Activated CD4-positive, alpha-beta T cell treated with anti-CD3 and anti-CD28 coated beads for 4 hours (primary cell): ENCODE measurements at places on chromosomes 16 and 17.

DNA sequence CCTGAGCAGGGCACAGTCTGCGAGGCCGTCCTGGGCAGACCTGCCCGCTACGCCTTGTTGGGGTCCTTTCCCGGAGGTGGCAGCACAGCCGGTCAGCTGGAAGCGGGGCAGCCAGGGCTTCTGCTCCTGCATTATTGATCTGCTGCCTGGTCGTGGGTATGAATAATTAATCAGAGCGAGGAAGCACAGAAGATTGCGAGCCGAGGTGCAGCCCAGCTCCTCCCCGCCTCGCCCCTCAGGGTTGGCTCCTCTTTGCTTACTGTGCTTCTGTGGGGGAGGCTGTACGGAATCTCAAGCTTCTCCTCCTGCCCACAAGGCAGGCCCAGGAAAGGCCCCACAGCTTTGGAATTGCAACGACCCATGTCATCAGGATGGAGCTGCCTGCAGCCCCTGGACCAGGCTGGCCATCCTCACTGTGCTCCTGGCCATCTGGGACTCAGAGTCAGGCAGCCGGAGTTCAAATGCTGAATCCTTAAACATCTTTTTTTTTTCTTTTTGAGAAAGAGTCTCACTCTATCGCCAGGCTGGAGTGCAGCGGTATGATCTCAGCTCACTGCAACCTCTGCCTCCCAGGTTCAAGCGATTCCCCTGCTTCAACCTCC, 25.6 kb downstream of the TRARG1 start:
- DNase-seq = no peak

DNA sequence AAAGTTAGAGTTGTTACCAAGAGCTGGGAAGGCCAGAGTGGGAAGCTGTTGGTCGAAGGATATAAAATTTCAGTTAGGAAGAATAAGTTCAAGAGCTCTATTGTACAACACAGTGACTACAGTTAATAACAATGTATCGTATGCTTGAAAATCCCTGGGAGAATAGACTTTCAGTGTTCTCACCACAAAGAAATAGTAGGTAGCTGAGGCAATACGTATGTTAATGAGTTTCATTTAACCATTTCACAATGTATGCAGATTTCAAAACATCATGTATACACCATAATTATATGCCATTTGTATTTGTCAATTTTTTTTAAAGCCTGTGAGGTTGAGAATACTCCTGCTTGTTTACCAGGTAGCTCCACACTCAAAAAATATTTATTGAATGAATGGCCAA, 41.5 kb upstream of the MYOCD start:
- no peak for DNase-seq

DNA sequence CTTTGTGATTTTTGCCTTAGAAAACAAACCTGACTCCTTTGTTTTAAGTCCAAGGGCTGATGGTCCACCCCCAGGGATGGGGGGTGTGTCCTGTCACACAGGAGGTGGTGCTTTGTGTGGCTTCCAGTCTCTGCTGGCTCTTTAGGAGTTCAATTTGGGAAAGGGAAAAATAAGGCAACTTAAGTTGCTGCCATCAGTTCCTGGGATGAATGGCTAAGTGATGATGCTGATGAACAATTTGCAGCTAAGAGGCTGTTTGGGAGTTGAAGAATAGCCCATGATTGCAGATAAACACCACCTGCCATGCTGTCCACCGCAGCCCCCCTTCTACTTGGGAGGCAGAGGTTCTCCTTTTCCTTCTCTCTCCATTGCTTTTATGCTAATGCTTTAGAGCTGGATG, 40.2 kb downstream of the ARL4D start:
- DNase-seq = no peak

GRCh38 chr16:89442990-89443726, 47.2 kb downstream of the ANKRD11 start:
- no peak for DNase-seq

DNA sequence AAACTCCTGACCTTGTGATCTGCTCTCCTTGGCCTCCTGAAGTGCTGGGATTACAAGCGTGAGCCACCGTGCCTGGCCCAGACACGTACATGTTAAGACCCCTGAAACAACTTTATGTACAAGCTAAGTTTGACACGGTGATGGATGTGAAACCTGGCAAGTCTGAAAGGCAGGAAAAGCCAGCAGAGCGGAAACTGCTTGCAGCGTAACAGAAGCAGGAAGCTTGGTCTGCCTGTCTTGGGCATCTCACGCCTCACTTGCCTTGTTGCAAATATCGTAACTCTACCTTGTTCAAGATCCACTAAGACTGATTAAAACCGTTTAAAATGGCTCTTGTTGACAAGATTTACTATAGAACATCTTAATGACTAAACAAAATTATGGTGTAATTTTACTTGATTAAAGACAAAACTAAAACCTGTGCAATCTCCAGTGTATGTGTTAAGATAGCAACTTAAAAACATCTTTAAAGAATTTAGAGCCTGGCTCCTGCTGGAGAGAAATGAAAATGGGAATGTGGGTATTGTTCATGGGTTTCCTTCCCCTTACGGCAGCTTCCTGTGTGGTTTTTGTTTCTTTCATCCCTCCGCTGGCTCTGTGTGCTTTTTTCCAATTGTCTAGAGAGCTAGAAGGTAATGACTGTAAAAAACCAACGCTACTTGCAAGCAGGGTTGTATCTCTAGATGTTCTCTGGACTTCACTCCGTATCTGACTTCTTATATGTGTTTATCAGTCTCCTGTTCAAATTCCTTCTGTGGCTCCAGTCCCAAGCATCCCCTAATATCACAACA, 477.6 kb downstream of the XYLT1 start:
- DNase-seq = peak; percentile 3

DNA sequence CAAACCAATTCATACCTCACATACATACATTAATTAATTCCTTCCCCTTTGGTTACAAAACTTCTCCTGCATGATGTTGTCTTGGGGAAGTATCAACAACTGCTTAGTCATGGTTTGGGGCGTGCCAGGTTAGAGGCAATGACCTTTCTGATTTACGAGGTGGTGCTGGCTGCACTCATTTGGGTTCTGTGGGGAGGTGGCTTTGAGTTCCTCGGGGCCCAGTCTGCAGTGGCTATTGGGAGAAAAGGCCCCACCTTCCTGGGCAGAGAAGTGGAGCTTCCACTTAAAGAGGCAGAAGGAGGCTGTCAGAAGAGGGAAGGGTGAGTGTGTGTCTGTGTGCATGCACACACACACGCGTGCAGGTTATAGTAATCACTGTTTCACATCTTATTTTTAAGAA, 10.2 kb upstream of the ETV4 start:
- DNase-seq = no peak

DNA sequence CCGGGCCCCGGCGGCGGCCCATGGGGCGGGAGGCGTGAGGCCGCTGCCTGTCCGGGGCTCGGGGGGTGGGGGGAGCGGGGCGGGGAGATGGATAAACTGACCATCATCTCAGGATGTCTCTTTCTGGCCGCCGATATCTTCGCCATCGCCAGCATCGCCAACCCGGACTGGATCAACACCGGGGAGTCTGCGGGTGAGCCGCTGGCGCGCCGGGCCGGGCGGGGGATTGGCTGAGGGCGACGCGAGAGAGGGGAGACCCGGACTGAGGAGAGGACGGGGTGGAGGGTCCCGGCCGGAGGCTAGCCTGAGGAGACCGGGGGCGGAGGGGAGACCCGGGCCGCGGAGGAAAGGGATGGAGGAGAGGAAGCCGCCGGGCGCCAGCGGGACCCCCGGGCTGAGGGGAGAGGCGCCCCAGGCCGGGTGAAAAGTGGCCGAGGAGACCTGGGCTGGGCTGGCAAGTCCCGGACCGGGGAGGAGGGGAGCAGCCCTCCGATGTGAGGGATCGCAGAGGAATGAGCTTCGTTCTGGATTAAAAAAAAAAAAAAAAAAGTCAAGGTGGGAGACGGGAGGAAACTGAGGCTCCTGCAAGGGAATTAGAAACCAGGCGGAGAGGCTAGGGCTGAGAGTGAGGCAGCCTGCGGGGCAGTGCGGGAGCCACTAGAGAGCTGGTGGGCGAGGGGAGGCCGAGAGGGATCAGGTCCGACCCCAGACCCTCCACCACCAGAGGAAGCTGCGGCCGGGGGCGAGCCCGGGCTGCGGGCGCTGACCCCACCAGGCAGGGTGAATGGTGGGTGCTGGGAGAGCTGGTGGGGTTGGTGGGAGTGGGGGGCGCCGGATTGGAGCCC, 526 bp downstream of the MOSMO start:
- peak; percentile 22 for DNase-seq

- DNase-seq = no peak
Observed at GRCh38 chr16:52538511-52538910, 8.4 kb downstream of the TOX3 start.
